Lung (tissue), 17 donors: ENCODE measurements at places on chromosomes 13 and 19. TPM values are rescaled to one million over a fixed set of nuclear protein-coding genes. Genes with fewer than 3 reads are reported as not detected.

The LRRC25 gene
- 8.5 TPM for total RNA-seq

DNA sequence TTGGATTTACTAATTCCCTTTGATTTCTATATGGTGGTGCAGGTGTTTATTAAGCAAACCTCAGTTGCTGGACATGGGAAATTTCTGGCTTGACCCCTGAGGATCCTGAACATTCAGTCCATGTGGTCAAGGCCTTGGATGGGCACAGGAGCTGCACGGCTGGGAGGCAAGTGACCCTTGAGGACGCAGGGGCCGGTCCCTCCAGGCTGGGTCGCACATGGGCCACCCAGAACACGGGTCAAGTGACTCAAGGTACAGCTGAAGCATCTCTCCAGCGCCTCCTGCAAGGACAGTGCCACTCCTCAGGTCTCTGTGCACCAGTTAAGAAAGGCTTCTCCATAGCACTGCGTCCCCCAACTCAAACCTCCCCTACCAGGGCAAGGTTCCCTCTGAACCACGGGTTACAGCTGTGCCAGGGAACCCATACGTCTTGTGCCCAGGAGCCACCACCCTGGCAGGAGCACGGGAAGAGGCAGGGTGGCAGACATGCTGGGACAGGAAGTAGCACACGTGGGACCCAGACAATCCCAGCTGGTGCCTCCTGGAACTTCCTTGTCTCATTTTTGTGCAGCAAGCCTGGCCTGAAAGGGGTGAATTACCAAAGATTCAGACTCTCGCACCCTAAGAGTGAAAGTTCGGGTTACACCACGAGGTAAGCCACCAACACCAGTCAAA lies 93.1 kb downstream of the SPACA7 start:
- H3K4me3 ChIP-seq, result no peak overlapping the region
- DNase-seq, result no peak
- H3K36me3 ChIP-seq, result no peaks in the 10 kb centered on the region
- no peaks in the 10 kb centered on the region for H3K4me1 ChIP-seq
- H3K27me3 ChIP-seq, result no peaks in the 10 kb centered on the region

GRCh38 chr19:2188708-2189385 lies 25.1 kb downstream of the DOT1L start:
- no peak overlapping the region for H3K27ac ChIP-seq
- H3K27me3 ChIP-seq, result no peaks in the 10 kb centered on the region
- H3K4me1 ChIP-seq, result peaks cover 13% of the 10 kb centered on the region
- no peaks in the 10 kb centered on the region for H3K36me3 ChIP-seq

DNA sequence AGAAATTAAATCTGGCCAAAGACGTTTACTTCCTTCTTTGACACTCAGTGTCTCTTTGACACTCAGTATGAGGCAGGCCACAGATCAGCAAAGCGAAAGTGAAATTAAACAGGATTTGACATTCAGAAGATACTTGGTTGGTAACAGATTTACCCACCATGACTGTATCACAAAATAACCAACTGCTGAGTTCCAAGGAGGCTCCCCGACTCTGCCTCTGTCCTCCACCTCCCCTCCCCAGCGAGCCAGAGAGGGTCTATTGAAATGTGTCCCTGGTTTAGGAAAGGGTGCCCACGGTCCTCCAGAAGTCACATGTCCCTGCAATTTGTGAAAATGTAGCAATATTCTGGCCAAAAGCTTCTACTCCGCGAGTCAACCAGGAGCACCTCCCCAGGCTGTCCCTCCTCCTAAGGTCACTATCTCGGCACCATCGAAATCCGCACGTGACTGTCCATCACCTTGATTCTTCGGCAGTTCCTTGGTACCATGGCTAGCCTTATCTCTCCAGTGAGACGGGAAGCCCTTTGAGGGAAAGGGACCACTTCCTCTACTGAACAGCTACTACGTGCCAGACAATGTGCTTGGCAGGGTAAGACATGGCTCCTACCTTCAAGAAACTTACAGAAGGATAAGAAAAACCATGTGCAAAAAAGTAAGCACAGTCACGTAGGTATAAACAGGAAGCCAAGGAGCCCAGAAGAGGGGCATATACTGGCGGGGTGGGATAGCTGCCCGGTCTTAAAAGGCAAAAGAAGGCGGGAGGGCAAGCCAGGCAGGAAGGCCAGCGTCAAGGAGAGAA lies 1.5 kb downstream of the N4BP2L1 start:
- no peaks in the 10 kb centered on the region for H3K27me3 ChIP-seq
- peaks cover 5% of the 10 kb centered on the region for H3K4me1 ChIP-seq
- peak overlapping the region; percentile 76 for H3K27ac ChIP-seq
- no peaks in the 10 kb centered on the region for H3K36me3 ChIP-seq
- H3K4me3 ChIP-seq, result peak overlapping the region; percentile 74

The ICAM5 gene
- total RNA-seq, result 22.2 TPM

- no peak overlapping the region for H3K4me3 ChIP-seq
- no peaks in the 10 kb centered on the region for H3K27me3 ChIP-seq
- DNase-seq, result peak; percentile 50
- H3K27ac ChIP-seq, result no peak overlapping the region
- peaks cover 7% of the 10 kb centered on the region for H3K4me1 ChIP-seq
- H3K36me3 ChIP-seq, result no peaks in the 10 kb centered on the region
Observed at GRCh38 chr19:14505488-14506239, 9.7 kb upstream of the GIPC1 start.

DNA sequence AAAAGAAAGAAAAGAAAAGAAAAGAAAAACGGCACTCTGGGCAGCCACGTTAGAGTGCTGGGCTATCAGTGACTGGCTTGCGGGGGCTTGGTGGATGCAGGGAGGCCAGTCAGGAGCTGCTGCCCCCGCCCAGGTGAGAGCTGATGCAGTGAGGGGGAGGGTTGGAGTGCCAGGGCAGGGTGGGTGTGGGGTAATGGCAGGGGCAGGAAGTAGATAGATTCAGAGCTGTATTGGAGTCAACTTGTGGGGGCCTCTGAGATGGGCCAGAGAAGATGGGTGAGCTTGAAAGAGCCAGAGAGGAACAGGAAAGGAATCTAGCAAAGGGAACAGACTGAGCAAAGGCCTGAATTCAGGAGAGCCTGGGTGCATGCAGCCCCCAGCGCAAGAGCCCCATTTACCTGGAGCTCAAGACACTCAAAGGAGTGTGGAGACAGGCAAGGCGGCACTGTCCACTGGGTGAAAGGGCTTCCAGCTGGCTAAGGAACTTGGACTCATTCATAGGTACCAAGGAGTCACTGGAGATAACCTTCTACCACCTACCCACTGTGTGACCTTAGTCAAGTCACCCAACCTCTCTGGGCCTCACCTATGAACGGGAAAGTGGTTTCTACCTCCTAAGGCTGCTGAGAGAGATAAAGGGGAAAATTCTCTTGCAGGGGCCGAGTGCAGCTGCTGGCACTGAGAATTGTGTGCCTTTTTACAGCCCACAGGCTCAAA lies 20.2 kb downstream of the VSTM2B start:
- H3K4me3 ChIP-seq, result no peak overlapping the region
- DNase-seq, result peak; percentile 6
- H3K27ac ChIP-seq, result no peak overlapping the region
- H3K36me3 ChIP-seq, result no peaks in the 10 kb centered on the region
- H3K4me1 ChIP-seq, result no peaks in the 10 kb centered on the region

- no peaks in the 10 kb centered on the region for H3K27me3 ChIP-seq
- H3K36me3 ChIP-seq, result no peaks in the 10 kb centered on the region
- no peaks in the 10 kb centered on the region for H3K4me1 ChIP-seq
Observed at GRCh38 chr13:34913040-34913439, 29.0 kb upstream of the NBEA start.
